T-helper 17 cell (primary cell): ENCODE measurements at places on chromosomes 7 and 10.

- DNase-seq: no peak
These were observed 13.1 kb upstream of the ZMIZ2 start for GRCh38 chr7:44735403-44736165.

DNA sequence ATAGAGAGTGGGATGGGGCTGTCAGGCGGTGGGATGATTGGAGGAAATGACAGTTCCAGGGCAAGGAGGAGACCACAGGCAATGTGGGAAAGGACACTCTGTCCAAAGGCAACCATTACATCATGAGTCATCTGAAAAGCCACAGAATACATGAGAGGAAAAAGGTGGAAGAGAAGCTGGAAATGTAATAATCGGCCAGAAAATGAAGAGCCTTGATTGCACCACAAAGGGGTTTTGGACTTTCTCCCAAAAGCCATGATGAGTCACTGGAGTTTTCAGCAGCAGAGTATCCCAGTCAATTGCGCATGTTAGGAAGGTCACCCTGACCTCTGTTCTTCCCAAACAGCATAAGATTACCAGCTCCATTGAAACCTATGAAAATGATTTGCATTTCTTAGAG, 222.0 kb downstream of the LHFPL3 start:
- no peak for DNase-seq

DNA sequence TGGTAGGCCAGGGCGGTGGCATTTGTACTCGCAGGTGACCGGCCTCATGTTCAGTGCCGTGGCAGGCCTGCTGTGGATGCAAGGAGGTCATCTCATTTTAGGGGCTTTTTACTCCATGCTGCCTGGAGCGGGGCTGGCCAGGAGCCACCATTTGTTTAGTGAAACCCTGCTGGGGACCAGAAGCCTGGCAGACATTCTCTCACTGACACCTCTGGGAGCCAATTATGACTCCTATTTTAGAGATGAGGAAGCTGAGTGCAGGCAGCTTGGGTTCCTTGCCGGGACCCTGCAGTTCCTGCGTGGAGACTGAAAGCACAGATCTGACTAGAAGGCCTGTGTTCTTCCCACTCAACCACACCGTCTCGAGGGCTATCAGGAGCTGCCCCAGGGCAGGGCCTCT, 186.6 kb downstream of the FANK1 start:
- no peak for DNase-seq

- DNase-seq: no peak
These were observed 4.8 kb upstream of the CYP3A43 start for GRCh38 chr7:99822731-99823718.

GRCh38 chr7:5477723-5478531, 54.3 kb upstream of the TNRC18 start:
- no peak for DNase-seq

GRCh38 chr7:36188266-36188665, 35.2 kb downstream of the EEPD1 start:
- DNase-seq: no peak

- DNase-seq: no peak
These were observed 161.0 kb downstream of the TEX36 start for GRCh38 chr10:125521721-125522680.

- DNase-seq: no peak
These were observed 5.5 kb downstream of the ANXA11 start for GRCh38 chr10:80199828-80200227.

DNA sequence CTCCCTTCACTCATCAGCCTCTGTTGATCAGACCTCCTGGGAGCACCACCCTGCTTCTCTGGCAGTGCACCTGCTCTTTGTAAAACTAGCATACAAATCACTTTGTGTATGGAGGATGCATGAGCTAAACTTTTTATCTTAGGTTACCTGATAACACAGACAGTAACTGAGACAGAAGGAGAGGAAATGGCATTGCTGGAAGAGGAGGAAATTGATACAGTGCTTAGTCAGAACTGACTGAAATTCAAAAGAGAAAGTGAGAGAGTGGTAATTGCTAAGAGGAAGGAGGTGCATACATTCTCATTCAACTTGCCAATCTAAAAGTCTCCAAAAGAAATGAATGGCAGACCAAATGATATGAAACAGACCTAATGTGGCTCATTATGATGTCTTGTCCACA, 1120.7 kb downstream of the GATA3 start:
- DNase-seq: no peak

DNA sequence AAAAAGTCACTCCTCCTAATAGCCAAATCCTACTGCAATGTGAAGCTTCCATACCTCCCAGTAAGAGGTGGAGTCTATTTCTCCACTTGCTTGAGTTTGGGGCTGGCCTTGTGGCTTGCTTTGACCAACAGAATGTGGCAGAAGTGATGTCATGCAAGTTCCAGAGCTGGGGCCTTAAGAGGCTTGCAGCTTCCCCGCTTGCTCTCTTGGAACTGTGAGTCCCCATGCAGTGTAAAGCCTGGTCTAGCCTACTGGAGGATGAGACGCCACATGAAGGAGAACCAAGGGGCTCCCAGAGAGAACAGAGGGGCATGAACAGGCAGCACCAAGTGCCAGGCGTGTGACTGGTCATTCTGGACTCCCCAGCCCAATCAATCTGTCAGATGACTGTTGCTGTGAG, 58.6 kb upstream of the OPALIN start:
- no peak for DNase-seq

- DNase-seq: no peak
These were observed 19.8 kb upstream of the TBL2 start for GRCh38 chr7:73597978-73598782.

GRCh38 chr7:46352004-46352954, 431.2 kb upstream of the IGFBP3 start:
- no peak for DNase-seq

DNA sequence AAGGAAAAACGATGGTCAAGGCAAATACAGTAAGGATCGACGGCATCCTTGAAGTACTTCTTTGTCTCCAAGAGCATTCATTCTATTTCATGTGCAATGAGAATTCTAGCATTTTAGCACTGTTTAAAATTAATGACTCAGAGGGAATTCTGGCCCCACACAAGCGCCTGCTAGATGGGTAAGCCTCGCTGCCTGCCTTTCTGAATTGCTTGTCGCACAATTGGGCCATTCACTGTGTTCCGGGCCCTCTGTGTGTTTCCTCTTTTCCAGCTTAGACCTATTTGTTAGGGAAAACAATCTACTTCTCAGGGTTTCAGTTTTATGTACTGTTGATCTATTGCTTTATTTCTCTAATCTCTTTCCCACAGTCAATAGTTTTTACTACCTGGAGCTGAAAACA, 204.7 kb upstream of the ZNF32 start:
- no peak for DNase-seq
